A549 (cell line): ENCODE measurements at places on chromosomes 1 and 21.

- no peak for DNase-seq
Observed at GRCh38 chr1:16461681-16462080, 21.2 kb downstream of the NECAP2 start.

GRCh38 chr1:17502326-17502778 lies 37.1 kb upstream of the ARHGEF10L start:
- peak; percentile 68 for DNase-seq

- DNase-seq = no peak
Observed at GRCh38 chr1:24928689-24929397, 1.2 kb downstream of the RUNX3 start.

DNA sequence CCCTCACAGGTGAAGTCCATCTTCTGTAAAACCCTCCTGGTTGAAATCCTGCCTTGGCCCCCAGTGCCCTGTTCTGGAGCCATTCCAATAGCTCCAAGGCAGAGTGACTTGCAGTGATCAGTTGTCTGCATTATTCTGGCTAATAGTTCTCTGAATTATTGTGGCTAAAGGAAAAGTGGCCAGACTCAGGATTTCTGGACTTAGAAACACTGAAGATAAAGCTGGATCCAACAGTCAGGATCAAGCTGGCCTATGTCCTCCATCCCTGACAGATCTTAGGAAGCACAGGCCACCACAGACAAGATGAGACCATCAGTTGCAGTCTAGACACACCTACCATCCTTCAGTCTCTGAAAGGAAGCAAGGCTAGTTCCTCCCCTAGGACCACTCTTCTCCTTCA lies 801 bp upstream of the C2CD4D start:
- DNase-seq = no peak

DNA sequence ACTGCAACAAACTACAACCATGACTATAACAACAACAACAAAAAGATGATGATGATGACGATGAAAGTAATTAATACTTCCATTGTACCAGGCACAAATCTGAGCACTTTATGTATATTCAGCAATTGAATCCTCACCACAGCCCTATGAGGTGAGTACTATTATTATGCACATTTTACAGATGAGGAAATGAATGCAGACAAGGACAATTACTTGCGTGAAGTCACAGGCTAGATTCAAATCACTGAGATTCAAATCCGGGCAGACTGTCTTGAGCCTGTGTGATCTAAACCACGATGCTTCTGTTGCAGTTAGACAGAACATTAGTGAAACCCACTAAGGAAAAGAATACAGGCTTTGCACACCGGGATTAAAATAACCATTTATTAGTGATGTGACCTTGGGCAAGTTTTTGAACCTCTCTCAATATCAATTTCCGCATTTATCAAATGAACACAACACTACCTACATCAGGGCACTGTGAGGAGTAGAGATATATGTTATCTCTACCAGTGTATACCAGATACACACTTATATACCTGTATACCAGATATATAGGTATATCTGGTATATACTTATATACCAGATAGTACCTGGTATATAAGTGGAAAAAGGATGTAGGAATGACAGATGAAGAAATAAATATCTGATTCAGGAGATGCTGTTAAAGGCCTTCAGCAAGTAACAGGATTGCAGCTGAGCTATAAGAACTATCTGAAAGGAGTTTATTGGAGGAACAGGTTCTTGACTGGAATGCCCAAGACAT lies 34.3 kb upstream of the GALNT2 start:
- no peak for DNase-seq

- DNase-seq = no peak
Observed at GRCh38 chr21:33296156-33296555, 28.6 kb upstream of the IFNAR1 start.

DNA sequence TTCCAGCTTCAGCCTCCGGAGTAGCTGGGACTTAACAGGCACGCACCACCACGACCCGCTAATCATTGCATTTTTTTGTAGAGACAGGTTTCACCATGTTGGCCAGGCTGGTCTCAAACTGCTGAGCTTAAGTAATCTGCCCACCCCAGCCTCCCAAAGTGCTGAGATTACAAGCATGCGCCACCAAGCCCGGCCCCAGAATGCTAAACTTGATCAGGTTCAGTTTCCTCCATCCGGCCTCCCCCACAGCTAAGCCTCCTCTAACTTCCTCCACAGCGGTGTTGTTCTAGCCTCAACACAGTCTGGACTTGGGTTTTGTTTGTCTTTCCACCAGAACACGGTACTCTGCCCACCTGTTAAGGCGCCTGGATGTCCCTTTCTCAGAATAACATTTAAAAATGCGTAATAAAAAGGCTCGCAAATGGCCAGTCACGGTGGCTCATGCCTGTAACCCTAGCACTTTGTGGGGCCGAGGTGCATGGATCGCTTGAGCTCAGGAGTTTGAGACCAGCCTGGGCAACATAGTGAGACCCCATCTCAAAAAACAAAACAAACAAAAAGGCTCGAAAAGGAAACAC lies 2.4 kb downstream of the PARP1 start:
- no peak for DNase-seq
